K562 (cell line): ENCODE measurements at places on chromosomes 4 and X.
A peak's percentile ranks its signal among the peaks of the same experiment; 100 is the strongest.

- H3K36me3 ChIP-seq, result no peaks in the 10 kb centered on the region
- H3K4me3 ChIP-seq, result no peak overlapping the region
- no peaks in the 10 kb centered on the region for H3K4me1 ChIP-seq
- DNase-seq, result no peak
- no peaks in the 10 kb centered on the region for H3K27me3 ChIP-seq
Measured at GRCh38 chr4:152028131-152028530, 267.3 kb upstream of the GATB start.

- H3K27me3 ChIP-seq, result no peaks in the 10 kb centered on the region
- DNase-seq, result peak; percentile 10
- H3K27ac ChIP-seq, result no peak overlapping the region
Measured at GRCh38 chrX:22748093-22748999, 251.4 kb upstream of the DDX53 start.

DNA sequence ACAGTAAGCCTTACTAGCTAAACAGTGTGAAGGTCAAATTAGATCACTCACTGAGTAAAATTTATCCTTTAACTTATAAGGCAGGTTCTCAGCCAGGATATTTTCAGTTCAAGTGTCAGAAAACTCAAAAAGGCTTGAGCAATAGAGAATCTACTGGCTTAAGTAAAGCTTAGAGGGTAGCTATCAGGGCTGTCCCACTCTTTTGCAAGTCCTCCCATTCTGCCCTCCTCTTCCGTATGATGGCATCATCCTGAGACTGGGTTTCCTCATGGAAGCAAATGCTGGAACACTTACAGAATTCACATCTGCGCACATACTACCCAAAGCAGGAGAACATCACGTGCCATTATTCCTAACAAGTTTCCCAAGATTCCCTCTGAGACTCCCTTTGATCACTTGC, 55.0 kb downstream of the FBXL5 start:
- no peak overlapping the region for H3K27ac ChIP-seq
- no peak overlapping the region for H3K4me3 ChIP-seq
- no peaks in the 10 kb centered on the region for H3K27me3 ChIP-seq
- peaks cover 2% of the 10 kb centered on the region; the same call in 1 of the 3 replicates for H3K36me3 ChIP-seq

GRCh38 chrX:103254921-103255493, at the start of gene TCEAL8:
Gene TCEAL8, minus strand, starts transcription at chrX:103255155. Its CDS starts 1,176 bp downstream, at chrX:103253979.
- peak within 1 kb of the TSS; percentile 60 for H3K4me3 ChIP-seq
- peak within 1 kb of the TSS; percentile 79 for H3K27ac ChIP-seq
- H3K27me3 ChIP-seq, result no peaks in the 10 kb centered on the region
- peak; percentile 75 for DNase-seq
- peaks cover 6% of the 10 kb centered on the region; the same call in 1 of the 2 replicates for H3K4me1 ChIP-seq

DNA sequence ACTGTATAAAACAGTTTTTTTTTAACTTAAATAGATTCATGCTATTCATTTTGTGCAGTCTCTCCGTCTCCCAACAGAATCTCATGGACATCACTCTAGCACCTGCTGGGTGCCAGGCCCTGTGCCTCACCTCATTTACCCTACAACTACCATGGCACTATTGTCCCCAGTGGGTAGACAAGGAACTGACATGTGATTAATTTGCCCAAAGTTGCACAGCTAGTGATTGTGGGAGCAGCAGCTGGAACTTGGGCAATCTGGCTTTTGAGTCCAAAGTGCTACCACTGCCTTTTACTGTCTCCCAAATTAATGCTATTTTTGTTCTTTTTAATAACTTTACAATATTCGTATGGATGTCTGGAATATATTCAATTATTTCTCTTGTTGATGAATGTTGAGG, 11.2 kb upstream of the PGRMC2 start:
- H3K27ac ChIP-seq, result no peak overlapping the region
- no peak for DNase-seq
- H3K27me3 ChIP-seq, result no peaks in the 10 kb centered on the region
- H3K4me3 ChIP-seq, result no peak overlapping the region

DNA sequence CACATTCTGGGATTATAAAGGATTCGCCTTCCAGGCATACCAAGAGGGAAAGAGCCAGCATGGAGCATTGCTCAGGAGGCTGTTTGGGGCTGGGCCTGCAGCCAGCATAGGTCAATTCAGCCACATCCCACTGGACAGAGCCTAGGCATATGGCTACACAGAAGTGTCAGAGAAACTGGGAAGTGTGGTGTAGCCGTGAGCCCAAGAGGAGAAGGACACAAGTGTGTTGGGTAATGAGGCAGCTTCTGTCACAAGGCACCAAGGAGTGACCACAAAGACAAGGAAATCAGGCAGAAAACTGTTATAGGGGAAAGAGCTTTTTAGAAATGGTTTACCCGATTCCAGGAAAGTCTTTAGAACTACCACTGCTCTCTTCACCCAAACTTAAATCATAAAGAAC, 178.6 kb upstream of the TBL1X start:
- no peak overlapping the region for H3K4me3 ChIP-seq
- H3K27me3 ChIP-seq, result peaks cover 30% of the 10 kb centered on the region
- H3K4me1 ChIP-seq, result no peaks in the 10 kb centered on the region
- H3K36me3 ChIP-seq, result no peaks in the 10 kb centered on the region
